ENCODE measurements at places on chromosomes 2 and 18.
A peak's percentile ranks its signal among the peaks of the same experiment; 100 is the strongest.

- no peak for DNase-seq
Measured at GRCh38 chr2:202054679-202055078, 18.4 kb upstream of the KIAA2012 start.

DNA sequence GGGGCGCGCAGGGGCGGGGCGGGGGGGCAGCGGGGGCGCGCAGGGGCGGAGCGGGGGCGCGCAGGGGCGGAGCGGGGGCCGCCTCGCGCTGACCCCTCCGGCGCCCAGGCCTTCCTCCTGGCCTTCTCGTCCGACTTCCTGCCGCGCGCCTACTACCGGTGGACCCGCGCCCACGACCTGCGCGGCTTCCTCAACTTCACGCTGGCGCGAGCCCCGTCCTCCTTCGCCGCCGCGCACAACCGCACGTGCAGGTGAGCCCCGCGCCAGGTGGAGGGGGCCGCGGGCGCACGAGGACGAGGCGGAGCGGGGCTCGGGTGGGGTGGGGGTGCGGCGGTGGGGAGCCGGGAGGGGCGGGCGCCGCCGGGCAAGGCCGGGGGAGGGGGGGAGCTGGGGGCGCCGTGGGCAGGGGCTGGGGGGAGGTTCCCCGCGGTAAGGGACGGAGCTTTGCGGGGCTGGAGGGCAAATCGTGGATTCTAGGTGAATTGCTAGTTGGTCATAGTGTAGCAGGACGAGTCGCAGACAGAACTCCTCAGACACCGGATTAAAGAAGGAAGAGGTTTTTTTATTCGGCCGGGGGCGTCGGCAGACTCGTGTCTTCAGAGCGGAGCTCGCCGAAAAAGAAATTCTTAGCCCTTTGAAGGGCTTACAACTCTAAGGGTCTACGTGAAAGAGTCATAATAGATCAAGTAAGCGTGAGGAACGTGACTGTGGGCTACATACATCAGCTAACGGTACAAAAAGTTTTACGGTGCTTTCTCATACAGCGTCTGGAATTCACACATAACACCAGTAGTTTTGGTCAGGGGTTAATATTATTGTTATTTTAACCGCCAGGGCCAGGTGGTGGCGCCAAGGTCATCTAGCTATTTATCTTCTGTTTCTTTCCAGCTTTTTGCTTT, 29.9 kb downstream of the ANO7 start:
- DNase-seq = peak; percentile 69

GRCh38 chr18:74063557-74063956, 84.1 kb downstream of the FBXO15 start:
- no peak for DNase-seq

DNA sequence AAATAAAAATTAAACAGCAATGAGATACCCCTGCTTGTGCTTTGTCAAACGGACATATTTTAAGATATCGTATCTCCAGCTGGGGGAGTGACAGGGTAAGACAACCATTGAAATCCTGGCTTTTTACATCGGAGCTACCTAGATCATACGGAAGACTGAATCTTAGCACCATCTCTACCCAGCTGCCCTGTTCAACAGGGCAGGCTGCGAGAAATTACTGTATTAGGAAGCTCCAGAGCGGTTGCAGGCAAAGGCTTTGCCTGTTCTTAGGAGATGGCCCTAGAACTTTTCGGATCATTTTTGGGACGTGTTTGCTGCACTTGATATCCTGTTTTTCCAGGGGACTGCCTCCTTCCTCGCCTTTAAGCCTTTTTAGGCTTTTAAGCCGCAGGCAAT, 2.0 kb upstream of the PRKCE start:
- no peak for DNase-seq

GRCh38 chr18:9823805-9824473, 61.8 kb upstream of the TXNDC2 start:
- no peak for DNase-seq

DNA sequence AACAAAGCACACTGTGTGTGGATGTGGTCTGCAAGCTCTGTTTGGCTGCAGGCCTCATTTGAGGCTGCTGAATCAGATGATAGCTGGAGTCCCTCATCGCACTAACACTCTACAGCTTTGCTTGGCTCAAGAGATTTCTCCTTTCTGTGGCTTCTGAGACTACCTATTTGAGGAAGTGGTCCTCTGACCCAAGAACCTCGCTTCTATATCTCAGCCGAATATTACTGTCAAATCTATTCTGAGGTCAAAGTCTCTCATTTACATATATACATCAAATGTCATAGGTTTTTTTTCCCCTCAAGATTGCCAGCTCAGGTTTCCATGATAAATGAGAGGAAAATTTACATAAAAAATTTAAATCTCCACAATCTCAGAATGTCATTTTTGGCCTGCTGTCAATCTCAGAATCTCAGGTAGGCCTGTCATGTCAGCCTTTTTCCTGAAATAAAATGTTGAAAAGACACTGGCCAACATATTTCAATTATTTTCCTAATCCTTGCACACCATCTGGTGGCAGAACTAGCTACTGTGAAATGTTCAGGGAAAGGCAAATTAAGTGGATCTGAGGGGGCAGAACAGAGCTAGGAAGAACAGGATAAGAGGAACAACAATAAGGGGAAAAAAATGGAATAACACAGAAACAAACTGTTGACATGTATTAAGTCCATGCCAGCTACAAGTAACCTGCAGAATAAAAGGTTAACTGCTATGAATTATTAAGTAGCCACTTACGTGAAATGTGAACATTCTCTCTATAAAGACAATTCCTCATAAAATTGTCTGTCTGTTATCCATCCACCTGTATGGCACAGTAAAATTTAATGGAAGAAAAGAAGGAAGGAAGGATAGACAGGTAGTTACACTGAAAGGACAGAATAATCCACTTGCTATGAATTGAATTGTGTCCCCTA, 39.3 kb downstream of the AP1S3 start:
- DNase-seq = no peak

GRCh38 chr2:54404270-54404669, 51.9 kb upstream of the SPTBN1 start:
- DNase-seq = no peak

- DNase-seq = no peak
Measured at GRCh38 chr2:83686863-83687262, 772.2 kb downstream of the SUCLG1 start.

Measured in WTC11 (cell line).